ENCODE measurements at places on chromosomes 13 and 19. TPM values are rescaled to one million over a fixed set of nuclear protein-coding genes. Genes with fewer than 3 reads are reported as not detected.

The ZFP82 gene
- polyA plus RNA-seq, result 17.7 TPM

DNA sequence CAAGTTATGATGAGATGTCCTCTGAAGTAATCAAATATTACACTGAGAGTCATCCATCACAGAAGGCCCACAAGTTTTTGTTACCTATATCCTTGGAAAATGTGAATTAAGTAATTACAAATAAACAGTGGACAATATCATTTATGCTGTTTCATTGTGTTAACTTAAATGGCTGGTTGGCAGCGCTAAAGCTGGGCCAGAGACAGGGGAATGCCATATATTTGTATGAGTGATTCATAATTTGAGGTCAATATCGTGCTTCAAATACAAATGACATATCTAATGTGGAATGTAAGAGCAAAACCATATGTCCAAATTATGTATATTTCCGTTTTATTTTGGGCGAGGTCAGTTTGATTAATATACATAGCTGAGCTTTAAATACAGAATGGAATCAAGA is 1556.2 kb downstream of the SLITRK5 start:
- DNase-seq, result no peak

- DNase-seq, result no peak
Observed at GRCh38 chr19:50475736-50476223, 527 bp upstream of the EMC10 start.

DNA sequence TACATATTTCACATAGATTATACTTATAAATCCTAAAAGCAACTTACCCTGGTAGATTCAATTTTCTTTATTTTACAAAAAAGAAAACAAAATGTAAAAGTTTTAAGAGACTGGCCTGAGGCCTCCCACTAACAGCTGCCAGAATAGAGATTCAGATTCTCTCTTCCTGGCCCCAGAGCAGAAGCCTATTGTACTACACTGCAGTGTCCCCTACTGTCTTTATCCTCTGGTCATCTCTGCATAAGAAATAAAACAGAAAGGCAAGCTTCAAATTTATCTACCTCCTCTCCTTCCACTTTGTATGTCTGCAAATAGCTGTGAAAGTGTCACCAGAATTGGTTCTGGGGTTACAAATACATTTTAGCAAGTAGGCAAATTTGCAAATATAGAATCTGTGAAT is 1004.1 kb upstream of the PCDH9 start:
- DNase-seq, result no peak

Measured in left renal pelvis (tissue), 4 donors.